Stimulated activated CD4-positive, alpha-beta T cell treated with anti-CD3 and anti-CD28 coated beads, Interleukin-4, amount 100 ng/mL, for 4 hours (primary cell): ENCODE measurements at places on chromosomes 16 and 17.
A peak's percentile ranks its signal among the peaks of the same experiment; 100 is the strongest.

DNA sequence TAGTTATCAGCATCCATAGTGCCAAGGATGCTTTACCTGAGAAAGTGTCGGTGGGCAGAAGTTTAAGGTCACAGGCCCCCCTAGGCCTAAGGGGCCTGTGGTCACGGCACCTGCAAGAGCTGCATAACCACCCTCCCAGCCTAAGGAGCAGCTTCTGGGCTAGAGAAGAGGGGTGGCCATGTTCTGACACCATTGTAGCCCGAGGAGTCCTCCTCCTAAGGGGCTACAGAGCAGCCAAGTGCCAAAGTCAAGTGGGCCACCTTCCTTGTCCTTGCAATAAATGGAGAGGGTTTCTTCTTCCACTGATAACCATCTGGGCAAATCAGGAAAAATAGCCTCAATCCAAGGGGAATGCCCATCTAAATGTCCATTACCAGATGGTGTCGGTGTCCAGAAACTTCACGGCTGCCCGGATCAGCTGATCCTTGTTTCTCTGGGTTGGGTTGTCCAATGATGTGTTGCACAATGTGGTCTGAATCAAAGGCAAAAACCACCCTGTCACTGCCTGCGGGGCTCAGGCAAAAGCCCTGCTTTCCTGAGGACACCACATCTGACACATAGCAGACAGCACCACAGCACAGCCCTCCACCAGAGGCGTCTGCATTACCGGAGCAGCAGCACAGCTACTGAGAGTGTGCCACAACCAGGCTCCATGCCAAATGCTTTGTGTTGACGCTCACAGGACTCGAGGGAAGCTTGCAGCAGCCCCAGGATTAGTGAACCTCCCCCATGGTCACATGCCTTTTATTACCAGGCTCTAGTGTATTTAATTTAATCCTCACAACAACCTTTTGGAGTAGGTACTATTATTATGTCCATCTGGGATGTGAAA, 12.8 kb downstream of the ATPAF2 start:
- DNase-seq = no peak

GRCh38 chr16:2210386-2211365, at the start of gene BRICD5:
BRICD5 (minus strand) TSS chr16:2210863; CDS start chr16:2210833, 30 bp downstream.
- DNase-seq = no peak

DNA sequence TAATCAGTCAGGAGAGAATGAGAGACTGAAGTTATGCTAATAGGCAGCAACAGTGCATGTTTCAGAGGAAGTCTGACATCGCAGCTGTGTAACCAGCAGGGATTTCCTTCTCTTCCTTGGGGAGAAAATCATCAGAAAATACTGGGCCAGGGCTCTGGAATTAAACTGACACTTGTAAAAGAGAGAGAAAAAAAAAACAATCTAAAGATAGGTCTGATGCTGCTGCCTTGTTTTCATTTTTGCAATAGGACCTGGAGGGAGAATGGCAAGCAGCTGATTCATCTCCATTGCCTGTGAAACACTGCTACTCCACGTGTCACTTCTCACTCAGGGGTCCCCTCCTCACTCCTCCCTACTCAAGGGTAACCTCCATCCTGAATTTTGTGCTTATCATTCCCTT, 17.7 kb upstream of the CORO6 start:
- DNase-seq = no peak

- DNase-seq = no peak
Observed at GRCh38 chr16:88486398-88487123, 33.5 kb downstream of the ZFPM1 start.

GRCh38 chr17:19938736-19939135, 38.9 kb downstream of the AKAP10 start:
- no peak for DNase-seq

- DNase-seq = no peak
Observed at GRCh38 chr17:81397314-81398175, 2.3 kb downstream of the BAHCC1 start.

- DNase-seq = peak; percentile 40
Observed at GRCh38 chr17:8740486-8740885, 4.2 kb downstream of the CCDC42 start.

DNA sequence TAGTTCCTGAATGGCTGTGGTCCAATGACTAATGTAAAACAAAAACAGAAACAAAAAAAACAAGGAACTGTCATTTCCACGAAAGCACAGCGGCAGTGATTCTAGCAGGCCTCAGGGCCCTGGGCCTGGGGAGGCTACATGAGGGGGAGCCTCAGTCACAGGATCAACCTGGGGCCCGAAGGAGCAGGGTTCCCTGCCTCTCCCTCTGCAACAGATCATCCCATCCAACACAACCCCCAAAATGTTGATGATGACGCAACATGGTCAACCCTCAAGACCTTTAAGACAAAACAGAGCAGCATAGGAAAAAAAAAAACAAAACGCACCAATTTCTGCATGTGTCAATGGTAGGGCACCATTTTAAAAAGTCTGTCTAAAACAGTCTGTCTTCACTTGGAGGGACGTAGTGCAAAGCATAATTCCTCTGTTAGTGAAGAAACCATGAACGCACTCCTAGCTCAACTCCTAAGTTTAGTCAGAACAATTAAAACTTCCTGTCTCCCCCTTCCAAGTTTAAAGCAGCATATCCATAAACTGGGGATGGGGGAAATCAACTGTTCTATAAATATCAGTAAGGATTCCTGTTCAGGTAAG, 32.3 kb downstream of the AXIN2 start:
- no peak for DNase-seq
